ENCODE measurements at places on chromosomes 2 and 18.

GRCh38 chr2:69059731-69060290 is 46.8 kb downstream of the ANTXR1 start:
- no peak for DNase-seq

DNA sequence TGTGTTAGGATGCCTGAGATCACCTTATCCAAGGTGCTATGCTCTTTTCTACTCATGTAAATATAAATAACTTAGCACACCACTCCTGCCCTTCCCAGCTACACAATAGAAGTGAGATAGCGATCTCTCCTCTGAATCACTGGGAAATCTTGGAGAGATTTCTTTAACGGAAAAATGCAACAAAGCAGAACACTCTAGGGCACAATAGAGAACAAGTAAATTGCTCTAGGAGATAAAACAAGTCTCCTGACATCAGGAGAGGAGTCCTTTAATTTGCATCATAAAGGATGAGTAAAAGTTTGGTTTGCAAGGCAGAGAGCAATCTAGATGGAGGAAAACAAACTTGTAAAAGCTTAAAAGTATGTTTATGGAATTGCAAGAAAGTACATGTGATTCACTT is 224.1 kb downstream of the PAX3 start:
- DNase-seq = no peak

DNA sequence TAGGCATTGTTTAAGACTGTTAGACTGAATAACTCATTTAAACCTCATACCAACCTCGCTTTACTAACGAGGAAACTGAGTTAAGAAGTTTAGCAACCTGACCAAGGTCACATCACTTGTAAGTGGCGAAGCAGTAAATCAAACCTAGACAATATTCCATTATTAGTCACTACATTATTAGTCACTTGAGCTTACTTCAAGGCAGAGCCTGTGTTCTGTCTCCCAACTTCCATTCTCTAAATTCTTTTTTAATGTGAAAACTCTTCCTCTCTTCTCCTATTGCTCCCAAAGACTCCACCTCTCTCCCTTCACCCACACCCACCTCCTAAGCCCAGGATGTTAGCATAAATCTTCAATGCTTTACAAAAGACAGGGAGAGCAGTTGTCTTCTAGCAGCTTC is 156.5 kb downstream of the ARL6IP6 start:
- no peak for DNase-seq

- DNase-seq = no peak
These were observed 114.6 kb downstream of the MYO5B start for GRCh38 chr18:50080316-50080715.

DNA sequence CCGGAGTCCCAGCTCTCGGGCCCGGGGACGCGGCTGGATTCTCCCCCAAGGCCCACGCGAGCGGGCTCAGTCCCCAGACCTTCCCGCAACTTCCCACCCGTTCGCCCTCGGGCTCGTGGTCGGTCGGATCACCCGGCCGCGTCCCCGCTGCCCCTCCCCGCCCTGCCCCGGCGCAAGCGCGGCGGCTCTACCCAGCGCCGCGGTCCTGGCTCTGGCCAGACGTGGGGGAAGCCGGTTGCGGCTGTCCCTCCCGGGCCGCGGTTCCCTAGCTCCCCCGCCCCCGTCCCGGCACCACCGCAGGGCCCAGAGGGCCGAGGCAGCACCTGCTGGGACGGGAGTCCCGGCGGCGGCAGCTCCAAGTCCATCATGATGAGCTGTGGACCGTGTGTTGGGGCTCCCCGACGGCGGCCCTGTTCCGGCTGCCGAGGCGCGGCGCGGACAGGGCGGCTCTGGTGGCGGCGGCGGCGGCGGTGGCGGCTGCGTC is 276 bp downstream of the NFE2L2 start:
- DNase-seq = no peak

GRCh38 chr2:104572834-104573233 is 281.1 kb upstream of the POU3F3 start:
- no peak for DNase-seq

DNA sequence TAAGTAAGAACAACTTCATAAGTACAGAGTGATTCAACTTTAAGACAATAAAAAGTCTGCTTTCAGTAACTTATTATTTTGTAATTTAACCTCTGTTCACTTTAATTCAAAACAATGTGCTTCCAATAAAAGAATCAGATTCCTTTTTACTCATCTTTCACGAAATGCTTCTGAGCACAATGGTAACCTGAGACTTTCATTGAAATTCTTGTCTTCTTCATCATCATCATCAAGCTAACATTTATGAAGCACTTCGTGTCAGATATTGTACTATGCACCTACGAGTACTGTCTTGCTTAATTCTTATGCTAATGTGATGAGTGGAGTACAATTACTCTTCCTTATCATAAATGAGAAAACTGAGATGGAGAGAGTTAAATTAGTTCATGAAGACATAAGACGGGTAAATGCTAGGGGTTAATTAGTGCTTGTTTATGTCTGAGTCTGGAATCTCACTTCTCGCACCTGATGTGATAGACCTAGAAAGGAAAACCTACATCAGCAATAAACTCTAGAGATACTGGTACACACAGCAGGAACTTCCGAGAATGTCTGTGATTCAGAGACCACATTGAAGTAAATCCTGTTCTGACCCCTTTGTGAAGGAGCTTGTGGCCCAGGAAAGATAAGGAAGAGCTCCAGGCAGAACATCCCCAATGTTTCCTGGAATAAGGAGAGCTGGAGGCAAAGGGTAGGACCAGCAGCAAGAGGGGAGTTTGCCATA is 227.6 kb upstream of the ETAA1 start:
- DNase-seq = no peak

GRCh38 chr2:133045787-133046186 is 375.8 kb upstream of the LYPD1 start:
- no peak for DNase-seq

DNA sequence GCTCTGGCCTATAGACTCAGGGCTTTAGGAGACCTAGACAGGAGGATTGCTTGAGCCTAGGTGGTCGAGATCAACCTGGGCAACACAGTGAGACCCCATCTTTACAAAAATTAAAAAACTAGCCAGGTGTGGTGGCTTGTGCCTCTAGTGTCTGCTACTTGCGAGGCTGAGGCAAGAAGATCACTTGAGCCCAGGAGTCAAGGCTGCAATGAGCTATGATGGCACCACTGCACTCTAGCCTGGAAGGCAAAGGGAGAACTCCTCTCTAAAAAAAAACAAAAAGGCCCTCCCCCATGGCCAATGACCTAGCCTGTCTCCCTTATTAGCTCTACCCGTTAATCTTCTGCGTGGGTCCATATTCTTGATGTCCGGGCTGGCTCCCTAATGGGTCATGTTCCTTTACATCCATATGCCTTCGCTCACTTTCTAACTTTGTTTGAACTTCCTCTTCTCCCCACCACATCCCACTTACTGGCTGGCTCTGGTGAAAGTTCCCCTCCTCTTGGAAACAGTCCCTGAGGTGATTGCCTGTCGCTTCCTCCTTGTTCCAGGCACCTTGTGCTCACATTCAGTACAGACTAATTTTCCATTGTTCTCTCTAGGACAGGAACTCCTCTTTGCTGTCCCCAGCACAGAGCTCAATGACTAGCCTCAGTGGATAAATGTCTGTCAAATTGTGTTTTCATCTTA is 103.0 kb downstream of the AFF3 start:
- DNase-seq = no peak

- DNase-seq = no peak
These were observed 17.2 kb upstream of the NMI start for GRCh38 chr2:151306621-151307020.

GRCh38 chr2:235570966-235571692 is 77.3 kb downstream of the AGAP1 start:
- no peak for DNase-seq

- no peak for DNase-seq
These were observed 34.9 kb downstream of the DNMT3A start for GRCh38 chr2:25306777-25307368.

- no peak for DNase-seq
These were observed 2.1 kb upstream of the RNF152 start for GRCh38 chr18:61894751-61895524.

DNA sequence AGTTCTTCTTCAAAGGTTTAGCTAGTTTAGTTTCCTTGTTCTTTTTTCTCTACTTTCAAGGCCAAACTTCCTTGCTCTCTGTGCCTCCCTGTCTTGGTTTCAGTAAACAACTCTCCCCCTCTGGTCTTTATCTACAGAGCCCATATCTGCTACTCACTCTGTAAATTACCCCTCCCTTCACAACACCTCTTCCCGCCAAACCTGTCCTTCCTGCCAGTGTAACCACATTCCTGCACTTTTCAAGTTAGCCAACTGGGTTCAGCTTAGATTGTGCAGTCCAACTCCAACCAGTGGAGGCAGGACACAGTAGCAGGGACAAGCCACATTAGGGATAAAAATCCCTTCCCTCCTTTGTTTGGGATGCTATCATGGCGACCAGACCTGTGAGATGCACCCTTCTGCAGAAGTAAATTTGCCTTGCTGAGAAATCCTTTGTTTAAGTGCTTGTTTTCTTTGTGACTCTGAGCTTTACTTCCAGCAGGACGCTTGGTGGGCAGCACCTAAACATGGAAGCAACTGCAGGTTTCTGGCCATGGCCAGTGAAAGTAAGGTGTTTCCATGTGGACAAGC is 706.0 kb downstream of the KCNJ3 start:
- no peak for DNase-seq

- DNase-seq = no peak
These were observed 379.6 kb downstream of the MTX2 start for GRCh38 chr2:176648700-176649297.

GRCh38 chr2:8154936-8155335 is 526.9 kb upstream of the ID2 start:
- DNase-seq = no peak

GRCh38 chr2:29063646-29064345 is 10.5 kb downstream of the PCARE start:
- DNase-seq = no peak

DNA sequence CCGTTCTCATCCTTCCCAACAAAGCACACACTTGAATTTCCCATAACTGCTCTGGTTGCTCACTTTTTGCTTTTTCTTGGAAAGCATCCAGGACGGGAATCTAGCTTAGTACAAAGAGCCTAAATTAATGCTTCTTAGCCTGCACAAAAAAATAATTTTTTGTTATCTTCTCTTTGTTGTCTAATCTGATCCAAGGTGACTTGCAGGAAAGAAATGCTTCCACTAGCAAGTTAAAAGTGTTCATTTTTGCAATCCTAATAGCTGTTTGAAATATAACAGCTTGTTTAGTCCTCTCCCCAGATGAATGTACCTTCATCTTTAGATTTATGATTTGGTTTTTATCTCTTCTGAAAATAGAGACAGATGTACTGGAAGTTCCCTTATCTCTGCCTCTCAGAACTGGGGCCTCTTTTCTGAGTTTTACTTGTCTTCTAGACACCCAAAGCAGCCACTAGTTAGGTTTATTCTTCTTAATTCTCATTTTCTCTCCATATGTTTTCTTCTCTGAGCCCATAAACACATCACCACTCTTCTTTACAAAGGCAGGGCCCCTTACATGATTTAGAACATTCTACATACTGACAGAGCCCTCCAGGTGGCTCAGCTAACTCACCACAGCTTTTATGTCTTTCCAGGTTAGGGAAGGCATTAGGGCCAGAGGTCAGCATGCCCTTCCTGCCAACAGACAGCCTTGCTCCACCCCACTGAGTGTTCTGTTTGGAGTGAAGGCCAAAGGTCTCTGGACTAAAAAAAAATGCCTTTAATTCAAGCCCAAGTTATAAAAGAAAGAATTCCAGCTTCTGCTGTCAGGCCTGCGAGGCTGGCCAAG is 74.7 kb upstream of the MAP4K3 start:
- DNase-seq = no peak

- peak; percentile 62 for DNase-seq
These were observed 4.7 kb upstream of the CFAP65 start for GRCh38 chr2:219045937-219046550.

DNA sequence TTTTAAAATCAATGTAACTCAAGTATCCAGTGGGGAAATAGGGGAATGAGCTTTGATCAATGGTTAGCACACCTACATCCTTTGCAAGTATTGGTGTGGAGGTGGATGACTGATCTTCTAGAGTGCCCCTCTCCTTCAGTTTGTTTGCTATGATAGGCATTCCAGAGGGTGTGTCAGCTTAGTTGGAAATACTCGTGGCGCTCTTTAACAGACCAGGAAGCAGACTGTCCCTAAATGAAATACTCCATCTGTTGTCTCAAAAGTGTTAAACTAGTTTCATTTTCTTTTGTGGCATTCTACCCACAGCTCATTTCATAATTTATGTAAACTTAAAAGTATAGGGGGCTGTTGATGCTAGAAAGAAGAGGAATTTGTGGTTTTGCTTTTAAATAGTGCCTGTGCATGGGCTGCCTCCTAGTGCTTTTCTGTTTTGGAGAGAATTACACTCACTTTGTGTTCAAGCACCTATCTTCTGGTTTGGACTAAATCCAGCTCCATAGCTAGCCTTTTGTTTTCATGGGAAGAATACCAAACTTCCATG is 66.2 kb downstream of the STAT1 start:
- DNase-seq = no peak

DNA sequence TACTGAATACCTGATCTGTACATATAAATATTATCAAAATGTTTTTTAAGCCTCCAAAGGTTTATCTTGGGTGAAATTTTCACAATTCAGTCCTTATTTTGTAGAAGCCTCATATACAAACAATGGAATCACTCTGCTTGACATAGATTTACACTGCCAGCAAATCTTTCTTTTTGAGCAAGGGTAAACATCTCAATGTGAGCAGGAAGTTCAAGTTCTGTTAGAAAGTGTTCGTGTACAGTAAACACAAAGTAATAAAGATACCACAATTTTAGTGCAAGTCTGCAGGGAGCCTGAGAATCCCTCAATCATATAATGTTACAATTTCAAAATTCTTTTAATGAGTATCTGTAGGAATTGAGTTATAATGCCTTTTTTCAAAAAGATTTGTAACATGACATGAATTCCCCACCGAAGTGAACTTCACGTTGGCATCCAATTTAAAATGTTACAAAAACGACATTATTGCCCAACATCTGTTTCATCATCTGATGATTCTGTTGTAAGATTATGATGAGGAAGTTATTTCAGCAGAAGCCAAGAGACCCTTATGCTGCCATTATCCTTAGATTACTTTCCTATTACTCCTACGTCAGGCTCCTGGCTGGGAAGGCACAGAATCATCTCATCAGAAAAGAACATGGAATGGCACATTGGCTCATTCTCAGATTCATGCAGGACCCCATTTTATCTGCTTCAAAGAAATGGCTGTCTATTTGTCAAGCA is 283.9 kb upstream of the ACVR2A start:
- no peak for DNase-seq

Data from left colon (tissue), 2 donors.